ENCODE measurements at places on chromosomes 2 and 18.

DNA sequence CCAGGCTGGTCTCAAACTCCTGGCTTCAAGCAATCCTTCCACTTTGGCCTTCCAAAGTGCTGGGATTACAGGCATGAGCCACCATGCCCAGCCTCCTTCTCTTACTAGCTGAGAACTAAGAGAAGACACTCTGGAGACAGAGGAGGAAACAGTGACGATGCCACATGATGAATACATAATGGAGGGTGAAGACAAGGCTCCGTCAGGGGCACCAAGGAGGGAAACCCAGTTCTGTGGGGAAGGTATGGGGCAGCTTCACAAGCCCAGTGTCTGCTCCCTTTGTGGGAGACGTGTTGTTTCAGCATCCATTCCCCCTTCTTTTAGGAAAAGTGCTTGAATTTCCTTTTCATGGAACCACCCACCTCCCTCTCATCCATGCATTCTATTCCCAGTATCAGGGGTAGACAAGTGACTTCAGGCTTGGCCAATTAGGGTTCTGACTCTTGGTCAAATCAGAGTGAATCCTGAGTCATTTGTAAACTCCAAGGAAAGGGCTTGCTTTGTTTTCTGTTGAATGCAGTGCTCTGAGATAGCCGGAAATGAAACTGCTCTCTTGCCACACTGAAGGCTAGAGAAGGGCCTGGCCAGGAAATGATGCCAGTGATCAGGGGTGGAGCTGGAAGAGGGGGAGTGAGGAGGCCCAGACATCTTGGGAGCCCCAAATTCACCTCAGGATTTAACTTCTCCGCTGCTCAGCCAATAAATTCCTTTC is 23.7 kb downstream of the TMEM127 start:
- no peak for DNase-seq

GRCh38 chr18:47749600-47749973 is 180.9 kb downstream of the SMAD2 start:
- no peak for DNase-seq

DNA sequence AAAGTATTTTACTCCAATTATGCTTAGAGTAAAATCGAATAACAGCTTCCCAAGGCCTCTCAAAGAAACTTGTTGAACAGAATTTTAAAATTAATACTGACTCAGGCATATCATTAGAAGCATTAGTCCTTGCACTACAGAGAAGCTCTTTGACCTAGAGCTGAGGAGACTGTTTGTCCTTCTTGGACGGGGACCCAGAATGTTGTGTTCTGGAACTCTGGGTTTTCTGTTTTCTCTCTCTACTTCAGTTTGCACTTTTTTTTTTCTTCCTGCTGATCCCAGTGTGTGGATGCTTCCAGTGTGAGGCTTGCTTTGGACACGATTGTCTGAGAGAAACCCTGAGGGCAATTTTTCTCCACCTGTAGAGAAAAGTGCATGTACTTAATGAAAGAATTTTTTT is 847.6 kb downstream of the SOCS6 start:
- DNase-seq, result no peak

DNA sequence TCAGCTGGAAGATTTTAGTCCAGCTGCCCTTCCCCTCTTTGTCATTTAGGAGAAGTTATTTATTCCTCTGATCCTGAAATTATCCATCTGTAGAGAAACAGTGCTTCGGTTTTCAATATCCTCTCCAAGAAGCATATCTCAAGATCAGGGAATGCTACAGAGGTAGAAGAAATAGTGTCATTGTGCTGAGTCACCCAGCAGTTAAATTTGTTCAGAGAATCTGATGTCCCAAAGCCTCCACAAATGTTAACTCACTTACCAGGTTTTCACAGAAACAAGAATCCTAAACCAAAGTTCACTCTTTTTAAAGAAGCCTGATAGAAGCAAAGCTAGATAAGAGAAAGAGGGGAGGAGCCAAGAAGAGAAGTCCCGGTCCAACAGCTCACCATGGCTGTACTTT is 480.7 kb upstream of the GYPC start:
- DNase-seq, result no peak

DNA sequence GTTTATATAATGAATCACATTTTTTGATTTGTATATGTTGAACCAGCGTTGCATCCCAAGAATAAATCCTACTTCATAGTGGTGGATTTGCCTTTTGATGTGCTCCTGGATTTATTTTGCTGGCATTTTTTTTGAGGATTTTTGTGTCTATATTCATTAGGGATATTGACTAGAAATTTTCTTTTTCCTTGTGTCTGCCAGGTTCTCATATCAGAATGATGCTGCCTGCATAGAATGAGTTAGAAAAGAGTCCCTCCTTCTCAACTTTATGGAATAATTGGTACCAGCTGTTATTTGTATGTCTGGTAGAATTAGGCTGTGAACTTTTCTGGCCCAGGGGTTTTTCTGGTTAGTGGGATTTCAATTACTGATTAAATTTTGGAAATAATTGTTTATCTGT is 457.4 kb upstream of the DSEL start:
- no peak for DNase-seq

GRCh38 chr2:44686561-44686960 is 254.9 kb upstream of the SIX3 start:
- no peak for DNase-seq

All from stimulated activated CD8-positive, alpha-beta memory T cell treated with anti-CD3 and anti-CD28 coated beads, Interleukin-4, amount 100 ng/mL, for 1 hour (primary cell).